ENCODE measurements at places on chromosomes 5 and 9.

DNA sequence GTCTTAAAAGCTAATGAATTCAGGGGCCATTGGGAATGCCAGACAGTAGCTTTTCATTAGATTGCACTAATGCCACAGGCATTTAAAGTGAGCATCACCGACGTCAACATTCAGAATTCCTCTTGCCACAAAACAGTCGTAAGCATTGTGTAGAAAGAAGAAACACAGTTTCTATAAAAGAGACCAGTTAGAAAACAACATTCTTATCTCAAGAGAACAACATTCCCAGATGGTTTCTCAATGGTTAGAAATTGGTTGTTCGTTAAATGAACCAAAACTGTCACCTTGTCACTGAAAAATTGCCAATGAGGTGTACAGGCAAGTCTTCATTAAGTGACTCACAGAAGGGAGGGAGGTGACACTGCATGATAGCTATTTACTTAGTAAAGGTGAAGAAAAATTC, 401.6 kb upstream of the PRR16 start:
- no peak for DNase-seq

DNA sequence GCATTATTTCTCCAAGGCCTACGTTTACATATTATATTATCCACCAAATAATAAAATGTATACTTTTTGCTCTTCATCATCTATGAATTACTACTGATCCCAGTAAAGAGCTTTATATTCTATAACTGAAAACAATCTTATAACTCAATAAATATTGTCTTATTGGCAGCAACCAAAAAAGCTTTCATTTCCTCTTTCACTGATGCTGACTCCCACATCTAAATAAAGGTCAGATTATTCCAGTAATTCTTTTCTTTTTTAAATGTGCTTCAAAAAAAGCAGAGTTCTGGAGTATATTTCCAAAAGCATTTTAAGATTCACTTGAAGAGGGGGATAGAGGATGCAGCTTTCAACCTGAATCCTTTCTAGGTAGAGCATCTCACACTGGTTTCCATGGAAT, 75.3 kb upstream of the NR4A3 start:
- DNase-seq: no peak

DNA sequence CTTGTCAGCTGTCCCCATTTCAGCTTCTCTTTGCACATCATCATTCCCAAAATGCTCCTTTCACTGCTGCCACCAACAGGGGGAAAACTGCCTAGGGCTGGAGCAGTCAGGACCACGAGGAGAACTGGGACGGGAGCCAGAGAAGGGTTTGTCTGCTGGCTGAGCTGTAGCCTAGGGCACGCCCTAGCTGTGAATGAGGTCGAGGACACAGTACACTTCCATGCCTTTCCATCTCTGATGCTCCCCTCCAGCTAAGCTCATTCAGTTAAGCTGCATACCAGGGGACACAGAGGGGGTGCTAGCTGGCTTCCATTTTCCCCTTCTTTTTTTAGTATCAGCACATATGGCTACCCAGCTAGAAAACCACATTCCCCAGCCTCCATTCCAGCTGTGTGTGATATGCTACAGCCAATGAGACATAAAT, 64.7 kb downstream of the STK10 start:
- no peak for DNase-seq

GRCh38 chr9:97628668-97629067, 4.5 kb downstream of the TSTD2 start:
- DNase-seq: no peak

- DNase-seq: no peak
Observed at GRCh38 chr5:111635151-111635902, 121.7 kb downstream of the NREP start.

GRCh38 chr5:157222506-157223230, 42.0 kb downstream of the ITK start:
- DNase-seq: no peak

- DNase-seq: no peak
Observed at GRCh38 chr9:132384376-132384775, 22.3 kb downstream of the TTF1 start.

DNA sequence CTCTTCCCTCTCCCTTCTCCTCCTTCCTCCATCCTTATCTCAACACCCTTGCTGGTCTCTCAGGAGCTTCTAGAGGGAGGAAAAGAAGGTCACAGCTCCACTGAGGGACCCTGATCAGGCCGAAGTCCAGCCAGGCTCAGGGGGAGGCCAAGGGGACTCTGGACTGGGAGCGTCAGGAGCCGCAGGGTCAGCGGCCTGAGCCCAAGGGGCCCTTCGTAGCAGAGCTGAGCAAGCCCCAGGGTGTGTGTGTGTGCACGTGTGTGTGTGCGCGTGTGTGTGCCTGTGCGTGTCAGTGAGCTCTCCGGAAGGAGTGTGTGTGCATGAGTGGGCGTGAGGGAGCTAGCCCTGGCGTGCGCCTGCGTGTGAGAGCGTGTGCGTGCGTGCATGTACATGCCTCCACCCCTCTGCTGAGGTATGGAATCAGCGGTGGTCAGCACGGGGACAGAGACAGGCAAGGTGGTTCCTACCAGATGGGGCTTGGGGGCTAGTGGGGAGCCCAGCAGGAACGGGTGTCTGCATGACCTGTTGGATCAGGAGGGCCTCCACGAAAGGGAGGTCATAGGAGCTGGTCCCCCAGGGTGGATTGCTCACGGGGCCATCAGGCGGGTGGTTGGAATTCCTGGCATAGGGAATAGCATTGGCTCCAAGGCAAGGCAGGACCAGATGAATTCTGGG, 10.0 kb upstream of the AGPAT2 start:
- DNase-seq: no peak

DNA sequence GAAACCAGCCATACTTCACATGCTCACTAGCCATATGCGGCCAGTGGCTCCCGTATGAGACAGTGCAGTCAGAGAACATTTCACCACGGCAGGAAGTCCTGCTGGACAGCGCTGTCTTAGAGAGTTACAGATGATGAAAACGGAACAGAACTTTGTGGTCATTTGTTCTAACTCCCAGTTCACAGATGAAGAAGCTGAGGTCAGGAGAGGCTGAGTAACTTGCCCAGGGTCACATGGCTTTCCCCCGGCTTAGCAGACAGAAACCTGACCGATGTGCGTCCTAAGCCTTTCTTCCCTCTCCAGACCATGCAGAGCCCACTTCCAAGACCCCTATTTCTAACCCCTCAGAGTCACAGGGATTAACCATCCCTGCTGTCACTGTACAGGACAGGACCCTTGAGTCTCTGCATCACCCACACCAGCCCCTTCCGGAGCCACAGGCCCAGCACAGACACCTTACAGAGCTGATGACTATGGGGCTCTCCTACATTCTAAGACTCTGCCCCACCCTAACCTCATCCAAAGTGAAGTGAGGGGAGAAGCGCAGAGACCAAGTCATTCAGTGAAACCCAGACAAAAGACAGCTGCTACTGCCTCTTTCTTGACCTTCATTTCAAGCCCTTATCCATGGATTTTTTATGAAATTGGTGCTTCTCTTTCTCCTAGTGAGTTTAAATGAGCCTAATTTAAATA, 86.9 kb downstream of the PTPN3 start:
- DNase-seq: no peak

DNA sequence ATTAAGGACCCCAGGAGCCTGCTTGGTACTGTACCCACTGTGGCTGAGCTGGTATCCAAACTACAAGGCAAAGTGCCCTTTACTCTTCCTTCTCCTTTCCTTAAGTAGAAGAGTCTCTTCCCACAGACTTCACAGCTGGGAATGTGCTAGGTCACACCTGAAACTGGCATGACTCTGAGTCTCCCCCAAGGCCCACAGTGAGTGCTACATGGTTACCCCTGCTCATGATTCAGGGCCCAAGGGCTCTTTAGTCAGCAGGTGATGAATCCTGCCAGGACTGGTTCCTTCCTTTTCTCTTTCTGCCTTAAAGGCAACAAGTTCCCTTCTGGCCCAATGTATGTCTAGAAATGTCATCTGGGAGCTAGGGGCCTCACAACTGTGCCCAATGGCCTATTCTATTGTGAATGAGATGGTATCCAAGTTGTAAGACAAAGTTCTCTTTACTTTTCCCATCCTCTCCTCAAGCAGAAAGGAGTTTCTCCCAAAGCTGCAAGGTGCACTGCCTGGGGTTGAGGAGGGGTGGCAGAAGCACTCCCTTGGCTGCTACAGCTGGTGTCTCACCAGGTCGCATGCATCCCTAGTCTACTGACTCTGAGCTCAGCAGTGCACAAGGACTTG, 134.4 kb downstream of the TMEM38B start:
- DNase-seq: no peak

GRCh38 chr9:70049236-70049635, 5.6 kb downstream of the MAMDC2 start:
- no peak for DNase-seq

DNA sequence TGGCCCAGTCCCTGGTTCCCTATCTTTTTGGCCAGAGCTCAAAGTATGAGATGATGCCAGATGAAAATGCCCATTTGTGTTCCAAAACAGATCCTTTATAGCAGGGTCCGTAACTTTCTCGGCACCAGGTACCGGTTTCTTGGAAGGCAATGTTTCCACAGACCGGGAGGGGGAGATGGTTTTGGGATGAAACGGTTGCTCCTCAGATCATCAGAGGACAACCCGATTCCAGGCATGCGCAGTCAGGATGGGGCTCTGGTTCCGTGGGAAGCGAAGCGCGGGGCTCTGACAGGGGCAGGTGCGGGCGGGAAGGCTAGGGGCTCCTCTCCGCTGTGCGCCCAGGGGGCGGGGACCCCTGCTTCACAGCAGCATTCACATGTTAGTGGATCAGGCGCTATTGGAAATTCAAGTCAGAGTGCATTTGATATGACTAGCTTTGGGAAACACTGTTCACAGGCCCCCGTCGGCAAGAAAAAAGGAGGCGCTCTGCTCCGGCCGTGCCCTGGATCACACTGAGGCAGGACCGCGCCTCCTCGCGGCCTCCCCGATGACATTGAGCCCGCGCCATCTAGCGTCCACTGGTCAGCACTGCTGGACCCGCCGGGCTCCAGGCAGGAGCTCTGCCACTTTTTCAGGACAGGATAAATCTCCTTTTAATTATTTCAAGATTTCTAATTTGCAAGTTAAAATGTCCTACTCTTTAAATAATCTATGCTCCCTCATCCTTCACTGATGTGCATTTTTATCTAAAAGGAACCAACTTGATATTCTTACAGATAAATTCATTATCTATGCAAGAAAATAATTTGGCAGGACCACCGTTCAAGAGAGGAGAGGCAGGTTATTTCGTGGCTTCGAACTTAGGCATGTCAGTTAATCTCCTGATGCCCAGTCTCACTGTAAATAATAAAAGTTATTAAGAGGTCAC, 190.0 kb downstream of the FANCC start:
- DNase-seq: peak; percentile 41

- no peak for DNase-seq
Observed at GRCh38 chr9:126053913-126054312, 272.7 kb upstream of the MVB12B start.

DNA sequence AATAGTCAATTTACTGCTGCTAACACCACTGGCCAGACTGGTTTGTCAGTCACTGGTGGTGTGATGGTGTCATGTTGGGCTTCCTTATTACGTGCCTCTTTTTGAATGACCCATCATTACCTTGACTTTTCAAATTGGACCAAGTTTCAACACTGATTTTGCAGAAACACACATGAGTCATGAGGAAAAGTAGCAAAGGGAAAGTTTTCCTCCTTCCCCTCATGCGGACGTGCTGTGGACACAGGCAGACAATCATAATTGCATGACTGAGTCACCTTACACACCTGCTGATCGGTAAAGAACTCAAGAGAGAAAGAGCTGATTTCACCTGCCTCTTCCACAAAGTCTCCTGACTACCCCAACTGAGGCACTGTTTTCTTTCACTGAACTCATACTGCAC, 324.5 kb downstream of the ARRDC3 start:
- DNase-seq: no peak

- DNase-seq: no peak
Observed at GRCh38 chr9:80491086-80491696, 919.4 kb downstream of the TLE4 start.

- DNase-seq: no peak
Observed at GRCh38 chr5:132258102-132259068, 889 bp downstream of the PDLIM4 start.

GRCh38 chr5:159827861-159828260, 88.4 kb upstream of the ADRA1B start:
- no peak for DNase-seq

DNA sequence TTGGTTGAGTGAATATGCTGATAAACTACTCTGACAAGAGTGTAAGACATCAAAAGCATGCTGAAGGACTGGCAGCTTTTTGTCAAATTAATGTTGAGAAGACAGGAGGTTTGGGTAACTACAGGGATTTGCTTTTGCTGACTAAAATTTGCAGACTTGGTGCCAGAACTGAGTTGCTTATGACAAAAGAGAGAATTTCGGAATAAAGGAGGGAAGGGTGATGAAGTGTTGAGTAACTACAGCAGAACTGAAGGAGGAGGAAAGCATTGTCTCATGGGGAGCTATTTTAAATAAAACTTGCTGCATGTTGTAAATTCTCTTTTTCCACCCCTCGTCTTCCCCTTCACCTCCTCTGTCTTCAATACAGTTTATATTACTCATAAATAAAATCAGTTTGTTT, 296.1 kb downstream of the YTHDC2 start:
- no peak for DNase-seq

- no peak for DNase-seq
Observed at GRCh38 chr5:135615171-135615570, 36.4 kb upstream of the CXCL14 start.

DNA sequence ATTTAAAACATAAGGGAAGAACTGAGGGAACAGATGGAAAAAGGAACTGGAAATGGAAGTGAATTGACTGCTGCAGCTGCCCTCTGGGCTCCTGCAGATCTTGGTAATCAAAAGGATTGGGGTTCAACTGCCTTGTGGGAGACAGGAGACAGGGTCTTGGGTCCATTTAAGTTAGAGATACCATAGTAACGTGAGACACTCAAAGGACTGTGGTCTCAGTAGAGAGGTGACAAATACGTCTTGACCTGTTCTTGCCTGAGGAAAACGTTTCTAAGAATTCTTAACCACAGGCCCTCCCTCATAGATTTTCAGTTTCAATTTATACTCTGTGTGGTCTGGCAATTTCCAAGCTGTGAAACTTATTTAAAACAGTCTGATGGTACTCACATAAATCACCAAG, 100.8 kb upstream of the DHFR start:
- DNase-seq: no peak

DNA sequence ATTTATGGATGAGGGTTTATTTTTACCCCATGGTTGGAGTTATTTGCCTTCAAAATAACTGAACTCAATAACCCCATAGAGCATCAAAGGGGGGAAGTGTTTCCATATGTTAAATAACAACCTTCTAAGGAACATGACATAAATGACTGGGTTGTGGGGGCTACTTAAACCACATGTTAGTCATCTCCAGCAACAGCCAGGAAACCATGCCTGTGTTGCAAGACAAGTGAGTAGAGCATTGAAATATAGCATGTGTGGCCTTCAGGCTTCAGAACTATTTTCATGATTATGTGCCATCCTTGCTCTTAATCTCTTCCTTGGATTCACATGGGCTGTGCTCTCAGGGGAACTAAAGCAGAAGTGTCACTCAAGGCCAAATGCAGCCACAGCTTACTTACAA, 431.2 kb downstream of the AGTPBP1 start:
- DNase-seq: no peak

GRCh38 chr5:102955488-102955887, 164.4 kb downstream of the GIN1 start:
- no peak for DNase-seq

GRCh38 chr5:109191153-109191558, 218.6 kb downstream of the PJA2 start:
- no peak for DNase-seq

Measured in stimulated activated CD8-positive, alpha-beta memory T cell treated with anti-CD3 and anti-CD28 coated beads, Interleukin-15, amount 100 ng/mL, for 24 hours (primary cell).